ENCODE measurements at places on chromosomes 2 and 18. TPM values are rescaled to one million over a fixed set of nuclear protein-coding genes. Genes with fewer than 3 reads are reported as not detected.

DNA sequence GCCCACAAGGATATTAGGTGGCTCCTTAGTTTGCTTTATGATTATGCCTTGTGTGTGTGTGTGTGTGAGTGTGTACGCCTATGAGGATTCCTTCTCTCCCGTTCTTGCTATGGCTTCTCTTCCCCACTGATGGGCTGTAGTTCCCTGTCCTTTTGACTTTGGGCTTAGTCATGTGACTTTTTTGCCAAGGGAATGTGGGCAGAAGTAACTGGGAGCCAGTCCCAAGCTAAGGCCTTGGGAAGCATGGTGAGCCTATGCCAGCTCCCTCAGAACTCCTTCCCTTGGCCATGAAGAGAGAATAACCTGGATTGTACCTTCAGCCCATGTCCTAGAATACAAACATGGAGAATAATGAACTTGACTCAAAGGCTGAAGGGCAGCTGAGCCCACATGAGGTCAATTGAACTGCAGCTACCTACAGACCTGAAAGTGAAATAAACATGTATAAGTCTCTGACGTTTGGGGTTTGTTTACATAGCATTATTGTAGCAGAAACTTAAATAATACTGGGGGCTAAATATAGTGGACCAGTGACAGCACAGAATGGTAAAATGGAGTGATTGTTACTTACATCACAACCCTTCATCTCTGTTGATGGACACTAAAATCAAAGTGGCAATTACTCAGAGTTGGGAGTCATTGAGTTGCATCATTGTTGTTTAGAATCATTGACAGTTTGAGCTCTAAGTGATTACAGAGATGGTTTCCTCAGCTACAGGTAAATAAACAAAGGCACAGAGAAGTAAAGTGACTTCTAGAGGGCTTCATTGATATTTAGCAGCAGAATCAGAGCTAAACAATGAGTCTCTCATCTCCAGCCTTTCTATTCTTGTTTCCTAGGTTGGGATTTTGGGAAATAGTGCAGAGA lies 15.3 kb upstream of the IL36G start:
- H3K36me3 ChIP-seq = no peaks in the 10 kb centered on the region
- DNase-seq = no peak
- no peak overlapping the region for H3K27ac ChIP-seq
- H3K4me1 ChIP-seq = no peaks in the 10 kb centered on the region
- no peak overlapping the region for H3K4me3 ChIP-seq

DNA sequence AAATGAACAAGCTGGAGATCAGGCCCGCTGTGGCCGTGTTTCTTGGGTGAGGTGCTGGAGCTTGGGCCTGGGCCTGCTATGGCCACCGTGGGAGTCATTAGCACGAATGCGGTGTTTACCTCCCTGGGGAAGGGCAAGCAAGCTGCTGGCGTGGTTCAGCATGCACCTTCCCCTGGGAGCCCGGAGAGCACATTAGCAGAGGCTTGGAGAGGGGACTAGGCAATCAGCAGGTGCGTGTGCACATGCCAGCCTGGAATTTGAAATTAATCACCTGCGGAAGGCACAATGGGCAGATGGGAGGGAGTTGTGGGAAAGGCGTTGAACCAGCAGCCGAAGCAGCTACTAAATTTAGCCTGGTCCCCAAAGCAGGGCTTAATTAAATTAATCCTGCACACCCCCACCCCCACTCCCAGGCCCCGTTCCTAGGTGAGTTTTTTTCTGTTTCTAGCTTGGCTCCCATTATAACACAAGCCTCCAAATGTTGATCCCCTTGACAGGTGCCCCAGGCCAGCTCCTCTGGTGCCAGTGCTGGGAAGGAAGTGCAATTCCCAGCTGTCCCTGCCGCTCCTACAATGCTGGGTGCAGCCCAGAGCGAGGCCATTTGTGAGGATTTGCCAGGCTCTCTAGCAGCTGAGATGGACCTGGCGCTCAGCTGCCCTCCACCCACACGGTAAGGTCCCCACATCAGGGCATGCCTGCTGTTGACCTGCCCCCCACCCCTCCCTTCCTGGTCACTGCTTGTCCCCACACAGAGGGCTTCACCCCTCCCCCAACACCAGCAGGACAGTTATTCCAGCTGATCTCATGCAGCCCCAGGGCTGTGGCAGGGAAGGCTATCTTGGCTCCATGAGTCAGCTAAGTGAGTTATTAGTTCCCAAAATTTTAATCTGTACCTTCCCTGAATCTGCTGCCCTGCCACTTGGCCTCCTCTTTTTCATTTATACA lies 115.0 kb downstream of the ZBTB7C start:
- H3K4me1 ChIP-seq = no peaks in the 10 kb centered on the region
- H3K27me3 ChIP-seq = no peaks in the 10 kb centered on the region

GRCh38 chr18:34097312-34097711 lies 127.4 kb downstream of the NOL4 start:
- H3K27ac ChIP-seq = no peak overlapping the region
- no peak overlapping the region for H3K4me3 ChIP-seq
- DNase-seq = peak; percentile 1
- no peaks in the 10 kb centered on the region for H3K4me1 ChIP-seq
- H3K27me3 ChIP-seq = no peaks in the 10 kb centered on the region
- H3K36me3 ChIP-seq = no peaks in the 10 kb centered on the region

The KIF3C gene
- 6.3 TPM for total RNA-seq

- no peaks in the 10 kb centered on the region for H3K27me3 ChIP-seq
- no peaks in the 10 kb centered on the region for H3K36me3 ChIP-seq
- H3K27ac ChIP-seq = peak overlapping the region; percentile 82
- peak overlapping the region; percentile 2 for H3K4me3 ChIP-seq
- peaks cover 82% of the 10 kb centered on the region for H3K4me1 ChIP-seq
- no peak for DNase-seq
Measured at GRCh38 chr2:144504218-144504641, 15.7 kb downstream of the ZEB2 start.

The CETN1 gene
- not detected for total RNA-seq

- H3K36me3 ChIP-seq = no peaks in the 10 kb centered on the region
- peak overlapping the region; percentile 12 for H3K27ac ChIP-seq
- peaks cover 27% of the 10 kb centered on the region for H3K4me1 ChIP-seq
- no peaks in the 10 kb centered on the region for H3K27me3 ChIP-seq
- H3K4me3 ChIP-seq = no peak overlapping the region
Measured at GRCh38 chr2:111678161-111678560, 205.8 kb downstream of the ANAPC1 start.

DNA sequence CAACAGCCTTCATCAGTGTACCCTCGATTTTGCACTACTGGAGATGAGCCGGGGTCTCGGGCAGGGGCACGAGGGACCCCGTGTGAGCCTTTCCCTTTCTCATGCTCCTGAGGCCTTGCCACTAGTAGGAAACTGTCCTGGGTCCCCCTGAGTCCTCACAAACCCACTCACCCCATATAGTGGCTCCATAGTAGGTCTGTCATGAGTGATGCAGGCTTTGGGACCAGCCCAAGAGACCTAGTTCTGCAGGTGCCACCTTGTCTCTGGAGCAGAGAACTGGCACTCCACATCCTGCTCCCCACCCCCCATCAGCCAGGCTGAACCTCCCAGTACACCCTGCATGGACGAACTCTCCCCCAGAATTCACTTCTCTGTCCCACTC lies 187.1 kb downstream of the SMAD7 start:
- H3K4me3 ChIP-seq = no peak overlapping the region
- no peaks in the 10 kb centered on the region for H3K36me3 ChIP-seq
- no peak for DNase-seq
- peaks cover 11% of the 10 kb centered on the region for H3K4me1 ChIP-seq
- H3K27me3 ChIP-seq = no peaks in the 10 kb centered on the region
- H3K27ac ChIP-seq = peak overlapping the region; percentile 37

The TMEM17 gene
- total RNA-seq = 3.2 TPM

The L3MBTL4 gene
- 5.8 TPM for total RNA-seq

DNA sequence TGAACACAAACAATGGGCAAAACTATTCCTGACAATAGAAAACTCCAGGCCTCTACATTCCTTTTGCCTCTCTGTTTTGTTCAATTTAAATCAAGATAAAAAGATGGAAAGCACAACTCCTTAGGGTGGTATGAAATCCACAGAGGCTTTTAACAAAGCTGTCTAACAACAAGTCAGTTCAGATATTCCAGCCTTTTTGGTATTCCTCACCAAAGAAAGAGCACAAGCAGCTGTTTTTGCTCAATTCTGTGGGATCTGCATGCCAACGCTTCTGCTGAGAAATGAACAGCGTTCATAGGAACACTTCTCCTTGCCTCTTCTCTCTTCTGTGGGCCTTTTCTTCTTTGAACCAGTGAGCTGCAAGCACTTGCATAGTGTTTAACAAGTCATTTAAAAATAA lies 411.6 kb upstream of the TCF4 start:
- H3K27me3 ChIP-seq = no peaks in the 10 kb centered on the region
- no peaks in the 10 kb centered on the region for H3K4me1 ChIP-seq
- no peak overlapping the region for H3K27ac ChIP-seq
- no peak overlapping the region for H3K4me3 ChIP-seq
- no peaks in the 10 kb centered on the region for H3K36me3 ChIP-seq

The GPR35 gene
- 5.1 TPM for total RNA-seq

The KLHL41 gene
- 56.3 TPM for total RNA-seq

- no peak for DNase-seq
- no peaks in the 10 kb centered on the region for H3K36me3 ChIP-seq
- no peak overlapping the region for H3K4me3 ChIP-seq
- no peaks in the 10 kb centered on the region for H3K4me1 ChIP-seq
- no peaks in the 10 kb centered on the region for H3K27me3 ChIP-seq
Measured at GRCh38 chr2:155844461-155844860, 488.1 kb downstream of the NR4A2 start.

DNA sequence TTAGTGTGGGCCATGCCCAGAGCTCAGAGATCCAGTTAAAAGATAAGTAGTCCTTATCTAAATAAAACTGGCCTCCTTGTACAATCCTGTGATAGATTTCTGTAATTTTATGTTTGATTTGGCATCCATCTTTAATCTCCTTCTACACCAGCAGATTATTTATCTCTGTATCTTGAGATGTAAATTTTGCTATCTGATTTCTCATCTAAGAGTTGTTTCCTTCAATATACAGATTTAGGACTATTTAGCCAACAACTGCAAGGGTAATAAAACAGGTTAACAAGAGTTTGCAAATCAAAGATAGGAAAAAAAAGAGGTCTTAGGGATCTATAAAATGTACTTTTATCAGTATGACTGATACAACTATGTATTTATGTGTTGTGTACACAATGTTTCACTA lies 68.6 kb upstream of the ABCA12 start:
- DNase-seq = no peak
- no peak overlapping the region for H3K4me3 ChIP-seq
- no peaks in the 10 kb centered on the region for H3K27me3 ChIP-seq
- no peaks in the 10 kb centered on the region for H3K4me1 ChIP-seq
- H3K27ac ChIP-seq = no peak overlapping the region

- H3K27me3 ChIP-seq = no peaks in the 10 kb centered on the region
- peaks cover 9% of the 10 kb centered on the region for H3K4me1 ChIP-seq
- no peak overlapping the region for H3K4me3 ChIP-seq
- no peak overlapping the region for H3K27ac ChIP-seq
- H3K36me3 ChIP-seq = no peaks in the 10 kb centered on the region
Measured at GRCh38 chr2:110770959-110771431, 38.6 kb downstream of the ACOXL start.

DNA sequence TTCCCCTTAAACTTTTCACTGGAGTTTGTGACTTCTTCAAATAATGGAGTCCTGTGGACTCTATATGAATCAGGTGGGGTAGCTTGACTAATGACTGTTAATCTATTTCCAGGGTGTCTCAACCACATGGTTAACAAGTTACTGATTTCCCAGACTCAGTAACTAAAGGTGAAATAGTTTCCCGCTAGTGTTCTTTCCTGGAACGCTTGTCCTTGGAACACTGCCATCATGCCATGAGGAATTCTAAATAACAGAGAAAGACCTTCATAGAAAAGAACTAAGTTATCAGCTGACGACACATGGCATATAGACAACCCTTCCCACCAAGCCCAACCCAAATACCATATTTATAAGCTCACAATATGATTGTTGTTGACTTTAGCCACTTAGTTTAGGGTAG lies 1027.9 kb upstream of the FAM98A start:
- H3K27ac ChIP-seq = no peak overlapping the region
- H3K27me3 ChIP-seq = no peaks in the 10 kb centered on the region
- no peak overlapping the region for H3K4me3 ChIP-seq

GRCh38 chr2:42030200-42030759 lies 17.5 kb upstream of the PKDCC start:
- H3K4me3 ChIP-seq = no peak overlapping the region
- H3K27me3 ChIP-seq = no peaks in the 10 kb centered on the region
- H3K27ac ChIP-seq = peak overlapping the region; percentile 53
- H3K36me3 ChIP-seq = no peaks in the 10 kb centered on the region

The TUBA3E gene
- not detected for total RNA-seq

The FNDC4 gene
- 53.4 TPM for total RNA-seq

The CEP68 gene
- 17.2 TPM for total RNA-seq

The CAPN13 gene
- not detected for total RNA-seq

The TMEM37 gene
- total RNA-seq = 1.5 TPM

The TYW5 gene
- 5.2 TPM for total RNA-seq

The GREB1 gene
- 32.6 TPM for total RNA-seq

DNA sequence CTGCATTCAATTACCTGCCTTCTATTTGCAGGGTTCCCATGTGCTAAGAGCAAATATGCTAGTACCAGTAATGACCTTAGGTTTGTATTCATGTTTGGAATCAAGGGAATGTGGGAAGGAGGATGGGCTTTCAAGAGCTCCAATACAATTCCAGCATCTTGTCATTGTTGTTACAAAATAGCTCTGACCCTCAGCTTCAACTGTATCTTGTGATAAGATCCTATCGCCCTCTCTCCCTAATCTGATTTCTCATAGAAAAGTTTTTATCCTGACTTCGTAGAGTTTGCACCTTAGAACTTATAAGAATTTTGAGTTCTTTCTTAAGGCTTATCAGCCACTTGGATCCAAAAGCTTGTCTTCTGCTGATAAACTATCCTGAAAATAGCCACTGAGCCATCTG lies 749.5 kb upstream of the ACVR2A start:
- H3K36me3 ChIP-seq = no peaks in the 10 kb centered on the region
- H3K4me3 ChIP-seq = no peak overlapping the region
- H3K4me1 ChIP-seq = no peaks in the 10 kb centered on the region
- no peaks in the 10 kb centered on the region for H3K27me3 ChIP-seq

GRCh38 chr18:38693104-38693503 lies 1127.5 kb upstream of the CELF4 start:
- H3K4me3 ChIP-seq = no peak overlapping the region
- H3K4me1 ChIP-seq = peaks cover 6% of the 10 kb centered on the region
- DNase-seq = peak; percentile 11
- H3K36me3 ChIP-seq = no peaks in the 10 kb centered on the region
- peak overlapping the region; percentile 56 for H3K27ac ChIP-seq

The MAP2 gene
- 1.2 TPM for total RNA-seq

The GAL3ST2 gene
- total RNA-seq = 0.18 TPM

- no peak for DNase-seq
- no peak overlapping the region for H3K4me3 ChIP-seq
- H3K27ac ChIP-seq = no peak overlapping the region
- H3K27me3 ChIP-seq = no peaks in the 10 kb centered on the region
- no peaks in the 10 kb centered on the region for H3K36me3 ChIP-seq
- no peaks in the 10 kb centered on the region for H3K4me1 ChIP-seq
Measured at GRCh38 chr2:48219555-48220436, 310.2 kb upstream of the STON1 start.

The GPC1 gene
- 75.1 TPM for total RNA-seq

GRCh38 chr2:9385841-9386240 lies 37.5 kb downstream of the ITGB1BP1 start:
- no peak overlapping the region for H3K4me3 ChIP-seq
- H3K27ac ChIP-seq = no peak overlapping the region
- H3K36me3 ChIP-seq = peaks cover 2% of the 10 kb centered on the region

The VSNL1 gene
- 3.9 TPM for total RNA-seq
